ENCODE measurements at places on chromosomes 3 and 15.

DNA sequence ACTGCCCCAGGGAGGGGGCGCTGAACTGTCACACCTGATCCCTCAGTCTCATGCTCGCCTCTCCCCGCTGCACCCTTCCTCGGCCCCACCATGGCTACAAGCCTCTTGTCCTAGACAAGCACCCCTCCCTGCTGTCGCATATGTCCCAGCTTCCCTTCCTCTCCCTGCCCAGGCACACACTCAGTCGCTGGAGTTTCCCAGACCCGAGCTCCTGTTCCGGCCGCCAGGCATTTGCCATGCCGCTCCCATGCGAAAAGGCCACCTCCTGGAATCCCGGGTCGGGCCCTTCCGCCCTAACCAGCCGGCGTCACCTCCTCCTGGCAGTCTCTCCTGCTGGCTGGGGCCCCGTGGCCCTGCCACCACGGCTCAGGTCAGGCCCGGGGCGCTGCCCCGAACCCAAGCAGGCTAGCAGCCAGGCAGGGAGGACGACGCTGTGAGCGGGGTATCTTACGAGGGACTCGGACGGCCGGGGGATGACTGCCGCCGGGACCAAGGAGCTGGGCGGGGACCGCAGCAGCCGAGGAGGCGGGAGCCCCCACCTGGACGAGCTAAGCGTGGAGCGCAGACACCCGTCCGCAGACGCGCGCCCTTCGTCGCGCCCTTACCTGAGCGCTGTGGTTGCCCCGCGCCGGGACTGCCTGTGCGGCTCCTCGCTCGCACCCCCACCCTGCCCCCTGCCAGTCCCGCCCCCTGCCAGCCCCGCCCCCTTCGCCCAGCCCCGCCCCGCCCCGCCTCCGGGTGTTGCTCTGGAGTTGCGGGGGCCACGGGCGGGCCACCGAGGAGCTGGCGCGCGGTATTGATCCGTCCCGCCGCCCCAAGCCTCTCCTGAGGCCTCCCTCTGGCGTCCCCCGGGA, at the start of gene ALS2CL:
ALS2CL (minus strand) TSS at position 642 of the 854 bp plus-strand sequence. CDS start 4,239 bp downstream, outside the sequence.
- no peak for DNase-seq

GRCh38 chr3:127464642-127465041, 125.9 kb downstream of the TPRA1 start:
- no peak for DNase-seq

DNA sequence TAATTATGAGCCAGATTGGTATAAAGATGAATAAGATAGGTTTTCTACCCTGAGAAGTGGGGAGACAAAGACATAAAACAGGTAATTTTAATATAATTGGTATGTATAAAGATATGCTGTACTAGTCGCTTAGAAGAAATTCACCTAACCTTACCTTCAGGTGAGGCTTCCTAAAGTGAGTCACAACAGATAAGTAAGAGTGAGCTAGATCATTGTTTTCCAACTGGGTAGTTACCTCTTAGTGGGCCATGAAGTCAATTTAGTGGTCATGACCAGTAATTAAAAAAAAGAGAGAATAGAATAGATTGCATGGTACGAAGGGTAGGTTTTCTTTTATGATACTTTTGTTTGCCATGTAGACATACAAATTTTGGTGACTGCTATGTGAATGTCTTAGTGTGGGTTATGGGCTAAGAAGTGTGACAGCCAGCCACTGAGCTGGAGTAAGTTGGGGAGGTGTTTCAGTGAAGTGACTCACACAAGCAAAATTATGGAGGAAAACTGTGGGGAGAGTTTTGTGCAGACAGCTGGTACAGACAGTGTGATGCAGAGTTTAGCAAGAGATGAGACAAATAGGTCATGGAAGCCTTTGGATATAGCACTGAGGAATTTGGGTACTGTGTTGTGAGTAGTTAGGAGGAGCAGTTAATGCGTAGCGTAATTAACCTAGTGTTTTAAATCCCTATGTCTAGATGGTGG, 8.2 kb downstream of the TRNT1 start:
- no peak for DNase-seq

DNA sequence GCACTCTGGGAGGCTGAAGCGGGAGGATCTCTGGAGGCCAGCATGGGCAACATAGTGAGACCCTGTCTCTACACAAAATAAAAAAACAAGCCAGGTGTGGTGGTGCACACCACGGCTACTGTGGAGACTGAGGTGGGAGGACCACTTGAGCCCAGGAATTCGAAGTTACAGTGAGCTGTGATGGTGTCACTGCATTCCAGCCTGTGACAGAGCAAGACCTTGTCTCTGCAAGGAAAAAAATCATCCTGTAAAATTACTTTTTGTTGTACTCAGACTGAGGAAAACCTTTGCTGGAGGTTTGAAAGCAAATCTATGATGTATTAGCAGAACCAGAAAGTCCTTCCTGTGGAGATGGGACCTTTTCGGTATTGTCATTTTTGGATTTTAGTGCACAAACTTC, 63.3 kb downstream of the ATP1B3 start:
- DNase-seq, result no peak

DNA sequence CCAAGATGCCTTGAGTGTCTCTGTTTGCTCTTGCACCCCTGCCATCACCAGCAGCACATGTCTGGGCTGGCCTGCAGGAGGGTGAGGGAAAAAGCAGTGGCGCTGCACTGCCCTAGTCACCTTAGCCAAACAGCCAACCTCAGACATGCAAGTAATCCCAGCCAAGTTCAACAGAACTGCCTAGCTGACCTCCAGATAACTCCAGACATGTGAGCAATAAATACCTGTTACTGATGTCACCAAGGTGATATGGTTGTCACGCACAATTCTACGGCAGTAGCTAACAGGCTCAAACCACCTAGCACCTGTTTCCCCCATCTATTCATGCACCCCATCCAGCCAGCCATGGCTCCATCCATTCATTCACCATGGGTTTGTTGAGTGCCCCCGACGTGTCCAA, 99.9 kb downstream of the SRGAP3 start:
- no peak for DNase-seq

- no peak for DNase-seq
These were observed 604.8 kb downstream of the MECOM start for GRCh38 chr3:169058681-169059080.

Data from SJCRH30 (cell line).